GF-D8 (cell line): ENCODE measurements at places on chromosomes 6 and 20.

DNA sequence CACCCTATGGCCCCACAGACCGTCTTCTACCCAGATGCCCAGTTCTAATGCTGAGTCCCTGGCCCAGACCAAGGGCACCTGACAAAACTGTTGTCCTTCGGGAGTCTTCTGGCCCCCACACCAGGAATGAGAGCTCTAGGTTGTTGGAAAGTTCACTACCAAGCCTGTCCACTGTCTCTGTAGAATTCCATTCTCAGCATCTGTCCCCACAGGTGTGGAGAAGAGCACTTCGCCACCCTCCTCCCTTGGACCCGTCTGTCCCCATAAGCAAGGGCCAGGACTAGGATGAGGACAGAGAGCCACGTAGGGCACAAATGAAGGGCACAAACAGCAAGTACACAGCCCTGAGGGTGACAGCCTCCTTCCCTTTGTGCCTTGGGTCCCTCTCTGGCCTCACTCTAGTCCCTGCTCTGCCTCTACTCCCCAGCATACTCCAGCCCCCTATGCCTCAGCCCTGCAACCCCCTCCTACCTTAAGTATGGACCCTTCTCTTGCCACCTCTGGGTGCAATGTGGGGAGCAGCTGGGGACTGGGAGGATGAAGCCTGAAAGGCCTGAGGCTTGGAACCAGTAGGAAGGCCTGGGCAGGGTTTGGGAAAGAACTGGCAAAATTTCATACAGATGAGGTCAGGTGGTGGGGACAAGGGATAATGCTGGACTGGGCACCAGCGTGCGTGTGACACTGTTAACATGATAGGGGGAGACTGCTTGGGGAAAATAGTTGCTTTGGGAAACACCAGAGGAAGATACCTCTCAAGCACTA is 4.3 kb downstream of the LZTS3 start:
- no peak for DNase-seq

DNA sequence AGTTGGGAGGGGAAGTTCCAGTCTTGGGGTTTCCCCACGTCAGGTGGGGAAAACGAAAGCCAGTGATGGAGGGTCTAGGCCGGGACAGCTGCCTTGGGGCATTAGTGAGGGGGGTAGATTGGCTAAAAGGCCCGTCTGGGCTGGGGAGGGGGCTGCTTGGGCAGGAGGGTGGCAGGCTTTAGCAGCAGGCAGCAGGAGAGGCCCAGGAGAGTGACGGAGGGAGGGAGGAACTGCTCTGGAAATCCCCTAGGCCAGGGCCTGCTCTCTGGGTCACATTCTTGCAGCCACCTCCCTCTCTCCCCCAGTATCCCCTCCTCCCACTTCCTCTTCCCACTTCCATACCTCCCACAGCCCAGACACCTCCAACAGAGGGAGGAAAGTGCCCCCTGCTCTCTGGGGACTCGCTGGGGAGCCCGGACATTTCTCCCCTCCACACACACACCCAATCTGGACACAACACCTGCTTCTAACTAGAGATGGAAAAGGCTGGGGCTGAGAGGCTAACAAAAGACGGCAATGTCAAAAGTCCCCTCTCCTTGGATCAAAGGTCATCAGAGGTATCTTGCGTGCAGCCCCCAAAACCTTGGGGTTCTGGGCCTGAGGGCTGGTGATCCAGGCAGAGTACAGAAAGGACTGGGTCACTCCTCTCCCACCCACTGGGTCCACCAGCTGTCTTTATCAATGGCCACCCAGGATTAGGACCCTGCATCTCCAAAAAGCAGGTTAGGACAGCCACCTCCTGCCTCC is 1.8 kb downstream of the NFKBIE start:
- no peak for DNase-seq

- no peak for DNase-seq
These were observed 106.3 kb downstream of the PRKN start for GRCh38 chr6:162621246-162621645.

- DNase-seq = no peak
These were observed 178.8 kb upstream of the PRDM1 start for GRCh38 chr6:105907301-105907700.

DNA sequence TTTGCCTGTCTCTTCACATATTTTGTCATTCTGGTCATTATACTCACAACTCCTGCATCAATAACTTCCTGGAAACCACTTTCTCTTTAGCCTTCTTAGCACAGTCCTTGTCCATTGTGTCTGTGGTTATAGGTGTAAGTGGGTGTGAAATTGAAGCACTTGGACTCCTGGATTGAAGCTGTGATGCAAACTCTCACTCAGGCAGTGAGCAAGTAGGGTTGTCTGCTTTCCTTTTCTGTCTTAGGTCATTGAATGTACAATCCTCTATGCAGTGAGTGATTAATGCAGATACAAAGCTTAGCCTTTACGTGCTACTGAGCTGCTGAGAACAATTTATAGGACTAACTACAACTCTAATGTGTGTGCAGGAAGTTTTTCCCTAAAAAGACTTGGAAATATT is 54.8 kb downstream of the ADGRB3 start:
- no peak for DNase-seq

DNA sequence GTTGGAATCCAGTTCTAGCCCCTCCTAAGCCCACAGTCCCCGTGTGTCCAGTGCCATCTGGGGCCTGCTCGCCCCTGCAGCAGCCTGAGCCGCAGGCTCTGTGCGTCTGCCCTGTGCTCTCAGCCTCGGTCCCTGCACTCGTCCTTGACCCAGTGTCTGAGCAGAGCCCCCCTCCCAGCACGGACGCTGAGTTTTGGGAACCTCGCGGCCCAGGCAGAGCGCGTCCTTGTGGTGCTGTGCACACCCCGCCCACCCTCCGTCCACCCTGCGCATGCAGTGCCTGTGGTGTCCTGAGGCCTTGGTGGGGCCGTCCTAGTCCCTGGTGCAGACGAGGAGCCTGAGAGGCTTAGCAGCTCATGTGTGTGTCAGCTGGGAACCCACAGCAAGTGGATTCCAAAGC is 31.6 kb downstream of the OSBPL2 start:
- DNase-seq = no peak

DNA sequence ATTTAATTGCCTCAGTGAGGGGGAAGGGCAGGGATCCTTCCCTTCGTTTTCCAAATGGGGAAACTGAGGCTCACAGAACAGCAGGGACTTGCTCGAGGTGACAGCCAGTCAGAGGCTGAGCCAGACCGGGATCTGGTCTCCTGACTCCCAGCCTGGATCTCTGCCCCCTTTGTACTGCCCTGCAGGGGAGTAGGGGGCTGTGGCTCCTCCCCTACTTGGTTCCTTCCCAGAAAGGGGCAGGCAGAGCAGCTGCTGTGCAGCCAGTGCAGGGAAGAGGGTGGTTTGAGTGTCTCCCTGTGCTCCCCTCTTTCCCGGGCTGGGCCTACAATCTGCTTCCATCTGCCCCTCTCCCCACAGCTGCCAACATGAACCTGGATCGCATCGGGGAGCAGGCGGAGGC is 37.6 kb downstream of the UQCC2 start:
- DNase-seq = no peak

DNA sequence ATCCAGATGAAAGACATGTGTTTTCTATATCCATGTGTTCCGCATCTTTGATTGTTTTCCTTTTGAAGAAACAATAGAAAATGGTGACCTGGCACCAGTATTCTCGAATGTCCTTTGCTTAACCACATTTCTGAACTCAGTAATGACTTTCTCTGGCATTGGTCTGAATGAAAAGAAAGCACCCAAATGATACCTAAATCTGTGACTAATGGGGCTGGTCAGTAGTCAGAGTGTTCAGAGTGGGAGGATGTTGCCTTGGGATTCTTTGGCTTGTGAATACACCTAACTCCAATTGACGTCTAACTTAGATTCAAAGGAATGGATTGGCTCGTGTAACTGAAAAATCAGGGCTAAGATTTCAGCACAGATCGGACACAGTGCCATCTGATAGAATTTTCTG is 27.1 kb downstream of the PARD6B start:
- no peak for DNase-seq

DNA sequence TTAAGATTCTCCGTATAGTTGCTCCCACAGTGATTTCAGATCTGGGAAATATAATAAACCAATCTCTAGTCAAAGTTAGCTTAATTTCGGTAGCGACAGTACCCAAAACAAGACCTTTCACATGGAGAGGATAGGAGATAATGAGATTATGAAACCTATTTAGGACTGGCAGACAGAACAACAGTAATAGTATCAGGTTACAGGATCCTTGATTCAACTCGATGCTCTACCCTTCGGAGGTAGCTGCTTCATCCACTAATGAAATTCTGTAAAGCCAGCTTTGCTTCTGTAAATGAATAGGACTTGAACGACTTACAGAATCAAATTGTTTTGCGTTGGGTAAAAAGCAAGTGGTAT is 534 bp upstream of the AKIRIN2 start:
- no peak for DNase-seq

- no peak for DNase-seq
These were observed 28.3 kb downstream of the ZNF292 start for GRCh38 chr6:87183687-87184086.

GRCh38 chr6:85537055-85537494 is 56.6 kb downstream of the SNX14 start:
- DNase-seq = no peak

GRCh38 chr6:148273962-148274752 is 68.5 kb upstream of the SASH1 start:
- no peak for DNase-seq

DNA sequence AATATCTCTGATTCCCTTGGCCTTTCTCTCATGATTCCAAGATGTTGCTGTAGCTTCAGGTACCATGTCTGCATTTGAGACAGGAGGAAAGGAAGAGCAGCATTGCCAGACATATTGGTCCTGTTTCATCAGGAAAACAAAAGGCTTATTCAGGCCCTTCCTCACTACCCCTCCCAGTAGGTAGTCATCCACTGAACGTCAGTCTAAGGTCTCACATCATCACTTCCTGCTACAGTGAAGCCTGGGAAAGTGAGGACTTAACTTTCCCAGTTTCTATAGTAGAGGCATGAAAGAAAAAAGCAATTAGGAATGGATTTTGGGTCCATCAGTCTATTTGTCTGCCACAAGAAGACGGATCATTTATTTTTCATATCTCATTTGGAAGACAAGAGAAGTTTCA is 85.7 kb upstream of the SOX4 start:
- no peak for DNase-seq

- DNase-seq = no peak
These were observed at the start of gene SOX18 for GRCh38 chr20:64049060-64049877. SOX18 (minus strand) TSS chr20:64049639; CDS start chr20:64049516, 123 bp downstream.

- DNase-seq = peak; percentile 64
These were observed at the start of gene EPM2A for GRCh38 chr6:145735356-145736165. EPM2A (minus strand) TSS chr6:145735520; CDS start chr6:145735498, 22 bp downstream.

DNA sequence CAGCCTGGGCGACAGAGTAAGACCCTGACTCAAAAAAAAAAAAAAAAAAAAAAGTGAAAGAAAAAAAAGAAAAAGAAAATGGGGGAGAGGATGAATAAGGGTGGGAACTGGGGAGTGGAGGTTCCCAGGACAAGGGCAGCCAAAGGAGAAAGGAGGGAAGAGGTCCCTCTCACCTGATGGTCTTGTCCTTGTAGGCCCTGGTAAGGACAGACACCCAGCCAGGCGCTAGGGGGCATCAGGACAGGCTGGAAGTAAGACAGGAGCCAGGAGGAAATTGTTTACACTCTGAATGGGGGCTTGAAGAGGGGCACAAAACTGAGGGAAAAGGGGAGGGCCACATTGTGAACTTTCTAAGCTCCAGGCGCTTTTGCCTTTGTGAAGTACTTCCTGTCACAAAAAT is 2.3 kb upstream of the ALDH5A1 start:
- DNase-seq = no peak

DNA sequence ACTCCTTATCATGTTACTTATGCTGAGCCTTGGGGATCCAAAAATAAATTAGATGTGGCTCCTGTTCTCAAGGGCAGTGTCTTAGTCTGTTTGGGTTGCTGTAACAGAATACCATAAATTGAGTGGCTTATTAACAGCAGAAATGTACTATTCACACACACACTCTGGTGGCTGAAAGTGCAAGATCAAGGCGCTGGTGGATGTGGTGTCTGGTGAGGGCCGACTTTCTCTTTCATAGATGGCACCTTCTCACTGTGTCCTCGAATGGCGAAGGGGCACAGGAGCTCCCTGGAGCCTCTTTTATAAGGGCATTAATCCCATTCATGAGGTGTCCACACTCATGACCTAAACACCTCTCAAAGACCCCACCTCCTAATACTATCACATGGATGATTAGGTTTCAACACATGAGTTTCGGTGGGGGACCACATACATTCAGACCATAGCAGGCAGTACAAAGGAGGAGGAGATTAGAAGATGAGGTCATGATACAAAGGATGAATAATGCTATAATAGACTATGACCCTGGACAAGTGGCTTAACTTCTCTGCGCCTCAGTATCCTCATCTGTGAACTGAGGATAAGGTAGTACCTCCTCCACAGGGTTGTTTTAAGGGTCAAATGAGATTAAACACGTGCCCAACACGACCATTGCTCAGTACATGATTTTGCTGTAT is 34.1 kb downstream of the RPP40 start:
- DNase-seq = no peak

DNA sequence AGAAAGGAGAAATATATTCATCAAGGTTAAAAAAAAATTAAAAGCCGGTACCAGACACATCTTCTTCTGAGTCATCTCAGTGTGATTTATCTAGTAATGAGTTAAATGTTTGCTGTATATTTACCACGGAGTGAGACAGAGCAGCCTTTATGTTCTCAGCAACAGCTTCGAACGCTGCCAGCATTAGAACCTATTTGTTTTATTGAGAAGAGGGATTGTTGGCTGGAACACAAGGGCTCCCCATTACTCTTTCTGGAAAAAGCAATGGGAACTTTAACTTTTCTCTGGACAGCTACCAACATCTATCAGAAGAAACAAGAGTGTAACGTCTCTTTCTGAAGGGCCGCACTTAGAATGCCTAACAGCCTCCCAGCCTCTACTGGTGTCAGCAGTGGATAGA is 105.3 kb upstream of the TAB2 start:
- DNase-seq = no peak

- DNase-seq = no peak
These were observed 43.9 kb upstream of the DEK start for GRCh38 chr6:18308070-18308735.

- no peak for DNase-seq
These were observed 36.4 kb upstream of the RNF144B start for GRCh38 chr6:18350712-18351111.

- no peak for DNase-seq
These were observed 154.1 kb downstream of the CD24 start for GRCh38 chr6:106820412-106820852.

DNA sequence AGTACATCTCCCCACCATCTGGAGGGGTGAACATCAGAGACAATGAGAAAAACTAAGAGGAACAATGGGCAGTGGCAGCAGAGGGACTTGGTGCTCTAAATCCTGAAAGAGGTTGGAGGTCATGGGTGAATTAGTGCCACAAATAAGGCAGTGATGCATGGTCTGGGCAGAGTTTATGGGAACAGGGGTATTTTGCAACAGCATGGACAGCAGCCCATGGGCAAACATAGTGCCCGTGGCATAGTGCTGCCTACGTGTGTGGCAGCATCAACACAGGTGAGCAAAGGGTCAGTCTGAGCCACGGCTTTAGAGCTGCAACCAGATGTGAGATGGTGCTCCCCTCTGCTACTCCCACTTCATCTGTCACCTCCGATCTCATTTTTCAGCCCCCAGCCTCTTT is 459.1 kb upstream of the CITED2 start:
- no peak for DNase-seq

GRCh38 chr6:8436966-8437365 is 1.6 kb upstream of the SLC35B3 start:
- no peak for DNase-seq
